A549 treated with ZK216348 at 1 μM for 4 hours (cell line): ENCODE measurements at places on chromosomes 13 and 19. TPM values are rescaled to one million over a fixed set of nuclear protein-coding genes. Genes with fewer than 3 reads are reported as not detected.

ZNF730 gene
- total RNA-seq, result not detected in 5 replicates

TMEM190 gene
- total RNA-seq, result 1.2 to 2.3 TPM (median 1.3 TPM) in 5 replicates

GRK1 gene
- not detected in 5 replicates for total RNA-seq

ZNF446 gene
- 10.7 to 15.1 TPM (median 12.0 TPM) in 5 replicates for total RNA-seq

BICRA gene
- 8.5 to 17.5 TPM (median 15.3 TPM) in 5 replicates for total RNA-seq

CD22 gene
- 0.29 to 1.1 TPM (median 1.0 TPM) in 5 replicates for total RNA-seq

POU2F2 gene
- total RNA-seq, result 0.14 to 1.2 TPM (median 0.41 TPM) in 5 replicates

PSG11 gene
- not detected in 5 replicates for total RNA-seq

BST2 gene
- total RNA-seq, result 0.23 to 0.35 TPM (median 0.32 TPM) in 3 of 5 replicates, not detected in the others

VMAC gene
- total RNA-seq, result 0.34 to 0.65 TPM (median 0.52 TPM) in 5 replicates

OR7D2 gene
- not detected in 5 replicates for total RNA-seq

C1QTNF9 gene
- not detected in 5 replicates for total RNA-seq

PRRG2 gene
- total RNA-seq, result 0.39 to 1.1 TPM (median 0.94 TPM) in 5 replicates

GRIK5 gene
- total RNA-seq, result 0.21 to 1.0 TPM (median 0.60 TPM) in 5 replicates

CEACAM8 gene
- total RNA-seq, result not detected in 5 replicates

FAM98C gene
- 13.0 to 29.0 TPM (median 26.1 TPM) in 5 replicates for total RNA-seq

GJB2 gene
- 0.53 to 0.84 TPM (median 0.77 TPM) in 5 replicates for total RNA-seq

SPACA4 gene
- total RNA-seq, result not detected in 5 replicates

GPI gene
- 578 to 751 TPM (median 727 TPM) in 5 replicates for total RNA-seq

SNRPA gene
- total RNA-seq, result 153 to 193 TPM (median 158 TPM) in 5 replicates

TEX29 gene
- 0.39 TPM in 1 of 5 replicates, not detected in the others for total RNA-seq
